ENCODE measurements at places on chromosomes 11 and 22.

DNA sequence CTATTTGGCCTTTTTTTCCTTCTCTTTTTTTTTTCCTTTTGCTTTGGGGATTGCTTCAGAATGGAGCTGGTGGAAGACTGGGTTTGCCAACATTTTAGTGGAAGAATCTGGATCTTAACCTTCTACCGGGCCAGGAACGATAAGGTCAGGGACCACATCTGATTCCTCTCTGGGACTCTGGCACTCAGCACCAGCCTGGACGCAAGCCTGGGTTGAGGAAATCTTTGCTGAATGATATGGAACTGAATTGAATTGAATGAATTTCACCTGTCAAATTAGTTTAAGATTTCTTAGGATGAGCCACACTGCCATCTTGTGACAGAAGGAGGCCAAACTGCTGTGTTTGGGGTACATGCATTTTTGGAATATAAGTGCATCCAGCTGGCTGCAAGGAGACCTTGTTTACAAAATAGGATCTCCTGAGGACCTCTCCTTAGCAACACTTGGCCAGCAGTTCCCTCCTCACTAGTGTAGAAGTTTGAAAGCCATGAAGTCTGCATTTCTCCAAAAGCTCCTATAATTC is 30.4 kb downstream of the TPBGL start:
- no peak for DNase-seq

DNA sequence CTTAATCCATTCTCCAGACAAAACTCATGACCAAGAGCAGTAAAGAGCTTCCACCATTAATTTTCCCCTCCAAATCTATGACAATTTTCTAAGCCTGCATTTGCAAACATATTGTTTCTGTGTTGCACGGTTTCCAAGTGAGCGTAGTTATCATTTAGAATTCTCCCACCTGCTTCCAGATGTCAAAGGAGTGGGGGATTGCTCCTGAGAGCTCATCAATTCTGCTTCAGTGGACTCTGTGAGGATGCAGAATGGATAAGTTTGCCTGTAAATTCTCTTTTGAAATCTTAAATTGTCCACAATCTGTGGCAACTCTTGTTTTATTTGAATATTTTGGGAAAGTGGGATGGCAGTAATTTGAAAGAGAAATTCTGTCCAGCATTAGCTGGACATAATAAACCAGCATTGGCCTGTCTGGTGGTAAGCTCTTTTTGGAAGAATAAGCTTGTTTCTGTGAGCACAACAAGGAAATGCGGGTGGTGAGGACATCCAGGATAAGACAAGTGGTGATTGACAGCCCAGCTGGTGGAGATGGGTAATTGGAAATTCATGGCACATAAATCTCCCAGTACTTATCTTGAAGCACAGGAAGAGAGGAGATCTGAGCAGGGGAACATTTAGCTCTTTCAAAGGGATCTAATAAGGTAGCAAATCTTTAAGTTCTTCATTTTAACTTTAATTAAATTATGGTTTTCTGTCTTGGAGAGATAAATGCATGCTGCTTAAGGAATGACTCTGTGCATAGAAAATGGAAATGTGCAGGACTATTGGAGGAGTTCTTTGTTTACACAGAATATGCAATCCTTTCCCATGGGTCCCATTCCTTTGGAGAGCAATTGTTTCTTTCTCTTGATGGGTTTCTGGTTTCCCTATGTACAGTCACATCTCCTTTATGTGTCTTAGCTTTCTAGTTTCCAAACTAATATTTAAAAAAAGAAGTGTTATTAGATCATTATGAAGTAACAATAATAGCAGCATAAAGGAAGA is 73.2 kb downstream of the FAT3 start:
- no peak for DNase-seq

GRCh38 chr11:125090816-125091215 is 20.6 kb downstream of the TMEM218 start:
- no peak for DNase-seq

DNA sequence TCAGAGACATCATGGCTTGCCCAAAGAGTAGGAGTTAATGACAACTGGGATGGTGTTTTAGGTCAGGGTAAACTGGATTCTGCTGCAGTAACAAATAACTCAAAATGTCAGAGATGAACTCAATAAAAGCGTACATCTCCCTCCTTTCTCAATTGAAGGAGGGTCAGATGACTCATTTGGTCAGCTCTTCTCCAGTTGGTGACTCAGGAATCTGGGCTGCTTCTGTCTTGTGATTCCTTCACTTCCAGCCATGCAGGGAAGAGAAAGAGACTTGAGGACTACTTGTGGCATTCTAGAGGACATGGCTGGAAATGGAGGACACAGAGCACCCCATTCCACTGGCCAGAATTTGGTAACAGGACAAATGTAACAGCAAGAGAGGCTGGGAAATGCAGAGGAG is 3.2 kb upstream of the SYT13 start:
- no peak for DNase-seq

- DNase-seq: no peak
Measured at GRCh38 chr11:83002522-83002921, 69.2 kb downstream of the RAB30 start.

DNA sequence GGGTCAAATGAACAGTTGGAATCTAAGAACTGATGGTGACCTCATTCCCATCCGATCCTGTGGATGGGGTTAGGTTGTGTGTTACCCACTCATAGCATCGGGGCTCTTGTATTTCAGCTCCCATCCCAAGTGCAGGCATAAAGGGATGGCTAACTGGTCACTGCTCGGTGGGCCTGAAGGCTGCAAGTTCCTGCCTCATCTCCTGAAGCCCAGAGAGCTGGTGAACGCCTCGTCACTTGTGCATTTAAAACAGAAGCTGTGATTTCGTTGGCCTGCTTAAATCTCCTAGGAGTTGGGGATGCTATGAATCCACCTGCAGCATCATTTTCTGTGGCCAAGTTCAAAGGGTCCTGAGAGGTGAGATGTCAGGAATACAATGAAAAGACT is 477.0 kb downstream of the TBC1D22A start:
- DNase-seq: no peak

DNA sequence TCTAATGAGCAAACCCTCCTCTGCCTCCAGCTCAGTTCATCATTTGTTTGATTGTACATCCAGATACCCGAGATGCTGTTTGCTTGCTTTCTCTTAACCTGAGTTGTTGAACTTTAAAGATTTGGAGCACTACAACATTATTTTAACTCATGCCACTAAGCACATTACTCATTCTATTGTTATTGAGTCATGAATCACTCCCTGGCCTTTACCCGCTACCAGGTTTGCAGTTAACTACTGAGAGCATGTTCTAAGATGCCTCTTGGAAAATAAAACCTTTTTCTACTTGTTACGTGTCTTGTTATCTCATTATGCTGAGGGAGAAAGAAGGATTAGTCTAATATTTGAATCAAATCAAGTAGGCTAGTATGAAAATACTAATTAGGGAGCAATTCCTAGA is 720.6 kb upstream of the ANO5 start:
- DNase-seq: no peak

DNA sequence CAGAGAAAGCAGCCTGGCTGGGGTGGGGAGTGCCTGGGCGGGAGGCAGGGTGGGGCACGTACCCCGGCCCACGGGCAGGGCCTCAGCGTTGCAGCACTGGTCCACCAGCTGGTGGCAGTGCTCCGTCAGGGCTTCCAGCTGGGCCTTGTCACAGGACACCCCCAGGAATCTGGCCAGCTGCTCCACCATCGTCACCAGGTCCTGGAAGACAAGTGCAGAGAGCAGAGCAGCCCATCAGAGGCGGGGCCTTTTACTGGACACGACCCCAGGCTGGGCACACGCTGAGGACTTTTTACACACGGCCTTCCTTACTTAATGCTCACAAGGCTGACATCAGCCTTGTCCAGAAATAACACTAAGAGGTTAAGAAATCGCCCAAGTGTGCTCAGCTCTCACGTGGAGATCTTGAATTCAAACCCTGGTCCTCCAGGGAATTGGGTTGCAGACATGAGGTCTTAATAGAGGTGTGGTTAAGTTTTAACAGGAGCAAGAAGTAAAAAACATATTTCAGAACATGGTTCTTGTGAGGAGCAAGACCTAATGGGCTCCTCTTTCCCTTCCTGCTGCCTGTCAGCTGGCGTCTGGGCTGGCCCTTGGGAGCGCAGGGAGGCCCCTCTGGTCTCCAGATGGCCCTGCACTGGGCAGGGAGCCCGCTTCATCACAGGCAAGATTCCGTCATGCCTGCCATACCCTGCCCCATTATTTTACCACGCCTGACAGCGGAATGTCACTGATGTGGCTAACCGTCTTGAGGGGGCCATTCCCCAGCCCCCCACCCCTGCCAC is 17.1 kb upstream of the EFCAB6 start:
- DNase-seq: no peak

DNA sequence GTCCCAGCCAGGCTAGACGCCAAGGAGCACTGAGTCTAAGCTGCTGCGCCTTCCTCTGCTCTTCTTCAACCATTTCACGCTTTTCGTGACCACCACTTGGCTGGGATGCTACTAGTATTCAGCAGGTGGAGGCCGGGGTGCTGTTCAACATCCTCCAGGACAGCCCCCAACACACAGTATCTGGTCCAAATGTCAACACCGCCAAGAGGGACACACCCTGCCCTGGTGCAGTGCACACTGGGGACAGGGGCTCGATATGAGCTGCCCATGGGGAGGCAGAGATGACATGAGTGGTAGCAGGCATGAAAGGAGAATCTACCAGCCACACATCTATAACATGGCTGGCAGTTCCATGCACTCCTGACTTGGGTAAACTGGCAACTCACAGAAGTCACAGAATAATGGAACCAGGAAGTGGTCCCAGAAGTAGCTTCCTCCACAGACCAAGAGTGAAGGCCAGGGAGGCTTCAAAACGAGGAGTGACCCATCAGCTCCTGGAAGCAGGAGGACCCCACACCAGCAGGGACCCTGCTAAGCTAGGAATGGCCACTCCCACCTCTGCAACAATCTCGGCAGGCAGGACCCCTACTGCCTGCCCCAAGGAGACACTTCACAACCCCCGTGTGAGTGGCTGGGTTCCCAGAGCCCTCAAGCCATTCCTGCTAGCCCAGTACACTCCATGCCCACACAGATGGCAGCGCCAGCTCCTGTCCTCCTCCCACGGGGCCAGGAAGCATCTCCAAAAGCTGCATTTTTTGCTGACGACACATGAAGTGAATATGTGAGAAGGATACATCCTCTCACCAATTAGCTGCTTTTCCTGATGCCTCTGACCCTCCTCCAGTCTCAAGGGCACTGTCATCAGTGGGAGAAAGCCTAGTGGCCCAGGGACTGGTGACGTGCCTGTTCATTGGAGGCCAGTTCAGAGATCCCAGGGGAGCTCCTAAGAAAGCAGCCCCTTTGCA is 78.8 kb downstream of the DGCR2 start:
- no peak for DNase-seq

- no peak for DNase-seq
Measured at GRCh38 chr22:36333644-36334043, 54.1 kb downstream of the MYH9 start.
